ENCODE measurements at places on chromosomes 4 and X.

GRCh38 chr4:41119867-41120295 is 94.5 kb downstream of the APBB2 start:
- DNase-seq: no peak

DNA sequence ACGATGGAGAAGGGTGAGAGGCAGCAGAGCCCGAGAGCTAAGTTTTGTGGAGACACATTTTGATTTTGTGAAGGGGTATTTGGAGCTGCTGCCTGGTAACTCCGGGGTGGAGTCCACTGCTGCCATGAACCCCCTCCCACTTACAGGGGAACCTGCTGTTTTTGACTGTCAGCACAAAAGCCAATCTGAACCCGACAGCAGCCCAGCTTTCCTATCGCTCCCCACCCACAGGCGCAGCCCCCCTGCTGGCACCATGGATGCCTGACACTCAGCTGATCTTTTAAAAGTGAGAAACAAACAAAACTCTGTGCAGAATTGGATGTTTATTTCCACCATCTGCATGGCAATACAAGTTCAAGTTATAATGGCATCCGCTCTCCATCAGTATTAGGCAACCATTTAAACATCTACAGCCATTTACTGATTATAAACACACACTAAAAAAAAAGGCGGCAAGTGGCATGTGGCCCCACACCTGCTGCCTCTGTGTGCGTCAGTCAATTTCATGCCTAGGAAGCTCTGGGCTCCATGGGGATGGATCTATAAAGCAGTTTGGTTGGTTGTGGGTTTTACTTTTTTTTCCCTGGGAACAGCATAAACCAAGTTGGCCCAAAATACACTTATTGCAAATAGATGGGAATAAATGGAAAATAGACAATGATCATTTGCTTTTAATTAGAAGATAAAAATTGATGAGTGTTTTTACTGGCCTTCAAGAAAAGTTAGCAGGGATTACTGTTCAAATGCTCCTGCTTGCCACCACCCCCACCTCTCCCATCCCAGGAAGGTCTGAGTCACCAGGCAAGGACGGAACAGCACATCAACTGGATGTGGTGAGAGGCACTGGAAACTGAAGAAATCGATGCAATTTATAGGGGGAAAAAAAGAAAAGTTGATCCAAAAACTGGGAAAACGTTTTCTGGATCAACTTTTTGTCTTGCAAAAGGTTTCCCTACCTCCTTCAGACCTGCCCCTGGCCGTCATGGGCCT is 46.0 kb downstream of the SEPSECS start:
- peak; percentile 50 for DNase-seq

GRCh38 chr4:156838761-156839160 is 132.8 kb downstream of the PDGFC start:
- no peak for DNase-seq

- DNase-seq: no peak
These were observed 121.3 kb downstream of the KIT start for GRCh38 chr4:54779036-54779435.

DNA sequence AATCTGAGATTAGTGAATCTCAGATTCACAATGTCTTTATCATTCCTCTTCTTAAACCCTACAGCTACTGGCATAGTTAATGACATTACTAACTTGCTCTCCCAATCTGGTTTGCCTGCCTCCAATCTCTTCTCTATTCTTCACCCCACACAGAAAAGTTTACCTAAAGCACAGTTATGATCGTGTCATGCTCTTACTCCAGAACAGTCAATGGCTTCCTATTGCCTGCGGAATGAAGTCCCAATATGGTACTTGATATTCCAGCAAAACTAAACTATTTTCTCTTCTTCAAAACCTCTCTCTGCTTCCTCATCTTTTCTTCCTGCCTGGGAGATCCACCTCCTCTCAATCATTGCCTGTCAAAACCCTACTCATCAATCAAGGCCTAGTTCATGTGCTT is 3.4 kb upstream of the PRPS1 start:
- DNase-seq: no peak

DNA sequence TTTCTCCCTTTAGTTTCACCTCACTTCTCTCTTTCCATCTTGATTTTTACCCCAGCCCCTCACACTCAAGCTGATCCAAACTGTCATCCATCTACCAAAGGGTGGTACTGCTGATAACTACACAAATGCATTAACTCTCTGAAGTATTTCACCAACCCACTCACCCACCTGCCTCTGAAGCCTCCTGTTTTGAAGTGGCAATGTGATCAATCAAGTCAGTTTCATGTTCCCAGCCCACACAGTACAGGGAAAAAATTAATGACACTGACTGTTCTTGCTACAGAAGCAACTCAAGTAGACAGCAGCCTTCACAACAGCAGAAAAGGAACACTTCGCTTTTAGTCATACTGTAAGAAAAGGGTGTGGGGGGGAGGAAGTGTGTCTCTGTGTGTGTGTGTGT is 183.0 kb upstream of the NOCT start:
- DNase-seq: no peak

DNA sequence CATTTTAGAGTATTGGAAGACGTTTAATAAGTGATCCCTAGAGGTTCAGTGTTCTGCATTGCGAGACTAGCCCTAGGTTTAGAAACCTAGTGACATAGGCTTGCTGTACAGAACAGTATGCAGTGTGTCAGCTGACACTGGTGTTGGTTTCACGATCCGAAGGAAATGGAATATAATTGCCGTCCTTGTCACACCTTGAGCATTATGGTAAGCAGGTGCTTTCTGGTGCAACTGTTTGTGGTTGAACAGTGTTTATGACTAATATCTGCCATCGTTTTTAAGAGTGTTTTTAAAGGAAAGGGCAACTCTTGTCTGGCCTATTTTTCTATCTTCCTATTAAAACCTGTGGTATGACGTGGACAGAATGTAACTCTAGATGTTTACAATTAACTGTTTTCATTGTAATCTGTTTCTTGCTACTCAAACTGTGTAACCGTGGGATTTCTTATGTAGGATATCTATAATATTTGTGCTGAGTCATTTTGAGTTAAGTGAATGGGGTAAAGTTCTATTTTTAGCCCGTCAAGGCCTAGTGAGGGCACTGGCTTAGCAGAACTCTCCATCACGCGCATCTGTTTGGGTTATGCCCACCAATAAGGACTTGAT is 53.8 kb upstream of the TBC1D14 start:
- peak; percentile 39 for DNase-seq

GRCh38 chrX:105463473-105463872 is 243.0 kb upstream of the TEX13A start:
- peak; percentile 69 for DNase-seq

GRCh38 chrX:133923548-133923947 is 61.8 kb downstream of the GPC3 start:
- DNase-seq: no peak

DNA sequence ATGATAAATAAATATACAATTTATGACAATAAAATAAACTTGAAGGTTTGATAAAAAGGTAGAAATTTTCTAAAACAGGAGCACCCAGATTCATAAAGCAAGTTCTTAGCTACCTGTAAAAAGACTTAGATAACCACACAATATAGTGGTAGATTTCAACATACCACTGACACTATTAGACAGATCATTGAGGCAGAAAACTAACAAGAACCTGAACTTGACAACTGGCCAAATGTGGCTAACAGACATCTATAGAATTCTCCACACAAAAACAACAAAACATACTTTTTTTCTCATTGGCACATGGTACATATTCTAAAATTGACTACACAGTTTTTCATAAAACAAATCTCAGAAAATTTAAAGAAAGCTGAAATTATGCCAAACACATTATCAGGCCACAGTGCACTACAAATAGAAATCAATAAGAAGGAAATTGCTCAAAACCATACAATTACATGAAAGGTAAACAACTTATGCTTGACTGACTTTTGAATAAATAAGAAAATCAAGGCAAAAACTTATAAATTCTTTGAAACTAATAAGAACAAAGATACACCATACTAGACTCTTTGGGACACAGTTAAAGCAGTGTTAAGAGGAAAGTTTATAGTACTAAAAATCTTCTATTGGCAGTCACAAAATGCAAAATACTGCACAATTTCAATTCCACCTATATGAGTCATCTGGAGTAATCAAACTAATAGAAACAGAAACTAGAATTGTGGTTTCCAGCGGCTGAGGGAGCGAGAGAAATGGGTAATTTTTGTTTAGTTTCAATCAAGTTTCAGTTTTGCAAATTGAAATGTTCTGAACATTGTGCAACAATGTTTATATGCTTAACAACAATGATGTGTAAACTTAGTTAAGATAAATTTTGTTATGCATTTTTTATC is 925.6 kb downstream of the SH3BGRL start:
- DNase-seq: no peak

DNA sequence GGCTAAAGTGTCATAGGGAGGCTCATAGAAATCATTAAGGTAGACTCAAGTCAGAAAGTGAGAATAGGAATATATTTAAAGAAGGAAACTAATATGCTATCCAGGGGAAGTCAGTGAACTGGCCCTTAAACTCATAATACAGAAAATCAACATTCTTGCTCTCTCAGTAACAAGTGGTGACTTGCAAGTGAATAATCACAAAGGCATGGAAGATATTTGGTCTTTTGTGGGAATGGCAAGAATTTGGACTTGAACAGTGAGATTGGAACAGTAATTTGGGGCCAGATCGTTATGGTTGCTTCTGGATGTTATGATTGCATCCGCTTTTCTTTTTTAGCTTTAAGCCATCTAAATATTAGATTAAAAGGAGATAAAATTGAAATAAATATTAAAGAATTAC is 103.8 kb downstream of the TBC1D19 start:
- peak; percentile 67 for DNase-seq

GRCh38 chrX:1385253-1386223 is 6.4 kb downstream of the SLC25A6 start:
- DNase-seq: no peak

DNA sequence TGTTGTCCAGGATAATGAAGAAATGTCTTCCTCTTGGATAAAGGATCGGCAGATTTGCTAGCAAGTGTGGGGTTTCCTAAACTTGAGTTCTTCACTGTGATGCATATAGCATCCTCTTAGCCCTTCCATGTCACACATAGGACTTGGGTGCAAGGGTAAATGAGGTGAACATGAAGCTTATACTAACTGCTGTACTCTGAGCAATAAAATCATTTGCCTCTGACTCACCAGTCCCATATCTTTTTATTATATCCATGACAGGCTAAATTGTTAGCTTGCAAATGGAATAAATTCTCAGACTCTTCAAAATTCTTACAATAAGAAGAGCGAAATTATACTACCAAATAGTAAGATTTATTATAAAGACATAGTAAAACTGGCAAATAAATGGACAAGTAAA is 14.7 kb upstream of the TBC1D1 start:
- DNase-seq: no peak

GRCh38 chr4:3111461-3111860 is 37.0 kb downstream of the HTT start:
- no peak for DNase-seq

GRCh38 chr4:13537832-13538177 is 6.5 kb downstream of the NKX3-2 start:
- DNase-seq: no peak

DNA sequence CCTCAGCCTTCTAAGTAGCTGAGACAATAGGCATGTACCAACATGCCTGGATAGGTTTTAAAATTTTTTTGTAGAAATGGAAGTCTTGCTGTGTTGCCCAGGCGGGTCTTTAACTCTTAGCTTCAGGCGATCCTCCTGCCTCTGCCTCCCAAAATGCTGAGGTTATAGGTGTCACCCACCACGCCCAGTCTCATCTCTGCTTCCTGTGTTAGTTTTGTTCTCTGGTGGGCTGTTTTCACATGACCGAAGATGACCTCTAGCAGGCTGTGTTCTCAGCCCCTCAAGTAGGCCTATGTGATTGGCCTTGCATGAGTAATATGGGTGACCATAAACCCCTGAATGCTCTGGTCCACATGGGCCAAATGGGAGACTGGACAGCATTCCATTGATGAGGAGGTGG is 56.8 kb upstream of the MSANTD1 start:
- no peak for DNase-seq

GRCh38 chr4:89413518-89413917 is 105.9 kb upstream of the GPRIN3 start:
- DNase-seq: no peak

GRCh38 chr4:39021631-39022030 is 10.6 kb downstream of the TMEM156 start:
- no peak for DNase-seq

DNA sequence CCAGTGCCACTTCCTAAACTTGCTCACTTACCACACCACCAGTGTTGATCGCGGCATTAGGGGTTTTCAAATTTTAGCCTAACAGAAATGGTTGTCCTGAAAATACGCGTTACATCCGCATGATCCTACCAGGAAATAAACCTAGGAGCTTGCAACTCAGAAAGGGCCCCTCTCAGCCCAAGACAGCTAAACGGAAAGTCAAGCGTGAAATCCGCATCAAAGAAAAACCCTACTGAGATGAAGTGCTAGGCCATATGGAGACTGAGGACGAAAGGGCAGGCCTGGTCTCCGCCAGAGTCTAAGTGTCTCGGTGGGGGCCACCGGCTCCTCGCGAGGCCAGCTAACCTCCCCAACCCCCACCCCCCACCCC is 626 bp downstream of the YTHDC1 start:
- DNase-seq: no peak

- no peak for DNase-seq
These were observed 21.6 kb upstream of the REPS2 start for GRCh38 chrX:16924631-16925480.

DNA sequence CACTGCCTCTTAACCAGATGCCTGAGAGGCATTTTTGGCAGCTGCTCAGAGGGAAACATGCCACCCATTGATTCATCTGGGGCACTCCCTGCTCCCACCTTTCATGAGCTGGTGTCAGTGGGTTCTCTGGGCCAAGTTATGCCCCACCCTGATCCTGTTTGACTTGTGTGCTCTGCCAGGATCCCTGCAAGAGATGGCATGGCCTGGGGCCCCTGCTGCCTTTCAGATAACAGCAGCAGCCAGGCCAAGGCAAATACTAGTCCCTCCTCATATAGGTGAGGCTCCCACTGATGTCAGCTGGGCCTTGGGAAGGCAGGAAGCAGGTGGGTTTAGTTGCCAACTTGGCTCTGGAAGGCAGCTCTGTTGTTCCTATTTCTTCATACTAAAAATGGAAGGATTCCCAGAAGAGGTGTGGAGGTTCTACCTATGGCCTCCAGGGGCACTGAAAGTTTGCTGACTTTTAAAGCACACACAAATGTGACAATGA is 192.9 kb upstream of the RBPJ start:
- no peak for DNase-seq

DNA sequence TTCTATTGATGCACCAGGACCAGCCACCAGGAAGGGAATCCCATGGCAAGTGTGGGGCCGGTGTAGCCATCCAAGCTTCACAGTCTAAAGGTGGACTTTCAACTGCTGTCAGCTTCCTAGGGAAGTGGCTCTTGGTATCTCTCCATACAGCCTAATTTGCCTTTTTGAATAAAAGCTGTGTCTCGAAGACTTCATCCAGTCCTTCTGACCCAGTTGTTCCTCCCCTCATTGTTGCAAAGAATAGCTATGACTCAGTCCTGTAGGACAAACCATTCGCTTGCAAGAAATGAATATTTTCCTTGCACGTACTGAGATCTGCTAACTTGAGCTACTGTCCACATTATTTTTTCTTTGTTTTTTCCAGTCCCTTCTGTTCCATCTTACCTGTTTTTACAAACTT is 145.1 kb upstream of the CTSO start:
- no peak for DNase-seq
